ENCODE measurements at places on chromosomes 1 and 21. TPM values are rescaled to one million over a fixed set of nuclear protein-coding genes. Genes with fewer than 3 reads are reported as not detected.

DNA sequence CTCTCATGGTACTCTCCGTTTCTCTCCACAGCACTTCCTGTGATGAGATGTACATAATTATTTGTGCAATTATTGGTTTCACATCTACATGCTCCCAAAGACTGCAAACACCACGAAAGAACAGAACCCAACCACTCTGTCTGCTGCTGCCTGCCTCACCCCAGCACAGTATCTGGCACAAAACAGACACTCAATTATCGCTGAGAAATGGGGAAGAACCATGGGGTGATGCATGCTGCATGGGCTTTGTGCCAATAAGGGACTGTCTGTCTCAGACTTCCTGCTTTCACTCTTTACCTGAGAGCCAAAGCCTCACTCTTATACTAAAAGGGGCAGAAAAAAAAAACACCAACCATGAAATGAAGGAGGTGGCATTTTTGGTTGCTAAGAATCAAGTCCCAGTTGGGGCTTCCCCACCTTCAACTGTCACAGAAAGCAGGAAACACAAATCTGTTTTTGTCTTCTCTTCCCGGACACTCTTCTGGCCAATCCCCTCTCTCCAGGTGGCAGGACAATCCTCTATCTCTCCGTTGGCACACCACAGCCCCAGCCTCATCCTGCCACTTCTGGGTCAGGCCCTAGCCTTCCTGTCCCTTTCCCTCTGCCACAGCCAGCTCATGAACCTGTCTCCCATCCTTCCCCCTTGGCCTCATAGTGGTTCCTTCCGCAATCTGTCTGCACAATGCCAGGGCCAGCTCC, 82.0 kb downstream of the TGFBR3 start:
- DNase-seq, result peak; percentile 87

GRCh38 chr1:207064561-207064960, 11.5 kb downstream of the PFKFB2 start:
- DNase-seq, result no peak

DNA sequence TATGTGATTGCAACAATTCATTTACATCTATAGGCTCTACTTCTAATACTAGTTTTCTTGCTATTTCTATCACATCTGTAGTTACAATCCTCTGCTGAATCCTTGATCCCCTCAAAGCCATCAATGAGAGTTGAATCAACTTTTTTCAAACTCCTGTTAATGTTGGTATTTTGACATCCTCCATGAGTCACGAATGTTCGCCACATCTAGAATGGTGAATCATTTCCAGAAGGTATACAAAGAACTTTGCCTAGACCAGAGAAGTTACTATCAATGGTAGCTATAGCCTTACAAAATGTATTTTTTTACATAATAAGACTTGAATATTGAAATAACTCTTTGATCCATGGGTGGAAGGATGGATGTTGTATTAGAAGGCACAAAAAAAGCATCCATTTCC, 110.0 kb downstream of the AMY1C start:
- DNase-seq, result no peak

- DNase-seq, result no peak
Measured at GRCh38 chr21:35921471-35921870, 138.9 kb downstream of the SETD4 start.

- DNase-seq, result peak; percentile 87
Measured at GRCh38 chr1:209860293-209860881, 32.6 kb downstream of the UTP25 start.

- no peak for DNase-seq
Measured at GRCh38 chr1:5725406-5725805, 266.8 kb downstream of the NPHP4 start.

DNA sequence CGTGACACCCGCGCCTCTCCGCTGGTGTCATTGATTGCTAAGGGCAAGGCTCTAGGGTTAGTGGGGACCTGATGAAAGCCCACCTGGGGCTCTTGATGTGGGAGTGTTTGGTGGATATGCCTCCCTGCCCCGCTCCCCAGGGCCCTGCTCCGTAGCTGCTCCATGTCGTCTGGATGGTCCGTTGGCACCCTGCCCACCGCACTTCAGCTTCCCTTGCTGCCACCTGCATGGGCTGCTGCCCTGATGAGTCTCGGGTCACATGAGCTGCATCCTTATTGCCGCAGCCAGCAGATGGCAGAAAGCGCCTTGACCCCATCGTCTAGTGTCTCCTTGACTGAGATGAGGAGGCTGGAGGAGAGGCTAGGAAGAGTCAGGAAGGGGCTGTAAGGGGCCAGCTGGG, 439.4 kb downstream of the CAMTA1 start:
- no peak for DNase-seq

DNA sequence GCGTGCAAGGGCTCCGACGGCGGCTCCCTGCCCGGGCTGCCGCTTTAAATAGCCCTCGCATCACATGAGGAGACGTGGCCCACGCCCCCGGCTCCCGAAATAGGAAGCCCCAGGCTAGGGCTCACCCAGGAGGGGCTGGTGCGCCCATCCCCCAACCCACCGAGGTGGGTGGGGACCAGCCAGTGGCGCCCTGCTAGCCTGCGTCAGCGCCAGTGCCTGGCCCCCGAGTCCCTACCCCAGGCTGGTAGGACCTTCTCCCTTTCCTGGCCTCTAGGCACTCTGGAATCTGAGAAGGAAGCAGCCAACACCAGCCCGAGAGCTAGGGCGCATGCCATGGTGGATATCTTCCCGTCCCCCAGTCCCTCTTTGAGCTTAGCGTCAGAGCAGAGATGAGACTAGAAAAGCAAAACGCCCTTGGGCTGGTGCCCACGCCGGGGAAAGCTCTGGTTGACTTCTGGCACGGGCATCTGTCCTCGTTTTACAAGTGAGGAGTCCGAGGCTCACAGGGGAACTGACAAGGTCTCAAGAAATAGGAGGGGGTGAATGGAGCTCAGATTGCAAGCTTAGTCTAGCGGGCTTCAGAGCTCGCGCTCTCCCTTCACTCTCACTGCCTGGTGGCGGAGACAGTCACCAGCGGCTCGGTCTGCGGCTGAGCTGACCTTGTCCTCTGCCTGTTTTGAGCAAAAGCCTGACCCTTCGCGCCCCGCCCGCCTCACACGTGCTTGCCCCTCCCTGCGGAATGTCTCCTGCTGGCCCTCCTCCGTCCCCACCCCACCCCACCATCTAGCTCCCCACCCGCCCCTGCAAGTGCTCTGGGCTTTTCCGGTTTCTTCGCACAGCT, at the start of gene FABP3:
FABP3 (minus strand) TSS at position 21 of the 841 bp plus-strand sequence. CDS start 62 bp downstream, outside the sequence.
- peak; percentile 55 for DNase-seq

- DNase-seq, result no peak
Measured at GRCh38 chr1:51671527-51672325, 54.8 kb downstream of the OSBPL9 start.

DNA sequence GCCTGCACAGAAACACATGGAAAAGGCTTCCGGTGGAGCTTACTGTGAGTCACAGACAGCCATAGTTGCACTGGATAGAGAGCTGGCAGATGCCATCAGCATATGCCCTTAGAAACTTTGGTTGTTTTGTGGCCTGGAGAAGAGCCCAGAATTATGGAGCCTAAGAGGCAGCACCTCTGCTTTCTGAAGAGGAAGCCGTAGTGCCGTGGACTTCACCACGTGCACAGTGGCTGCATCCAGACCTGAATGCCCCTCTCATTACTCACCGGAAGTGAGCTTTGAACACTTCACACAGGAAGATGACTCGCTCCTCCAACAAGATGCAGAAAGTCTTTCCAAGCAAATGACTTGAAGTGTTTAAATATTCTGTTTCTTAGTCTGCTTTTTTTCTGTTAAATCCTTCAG, 28.4 kb downstream of the JUN start:
- DNase-seq, result peak; percentile 83

GRCh38 chr1:226658546-226659125, 80.4 kb downstream of the ITPKB start:
- DNase-seq, result no peak

DNA sequence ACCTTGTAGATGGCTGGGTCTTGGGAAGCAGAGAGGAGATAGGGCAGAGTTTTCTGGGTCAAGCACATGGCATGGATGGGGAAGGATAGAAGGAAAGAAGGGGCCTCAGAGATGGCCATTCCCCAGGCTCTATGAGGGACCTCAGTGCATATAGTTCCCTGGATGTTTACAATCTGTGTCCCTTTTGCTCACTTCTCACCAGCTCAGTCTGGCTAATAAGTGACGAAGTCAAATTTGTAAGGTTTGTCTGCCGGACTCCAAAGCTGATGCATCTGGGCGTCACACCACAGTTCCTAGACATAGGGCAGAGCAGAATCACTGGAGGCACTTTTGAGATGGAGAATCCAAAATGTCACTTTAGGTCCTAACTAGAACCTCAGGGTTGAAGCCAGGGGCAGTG, 416.4 kb upstream of the PROX1 start:
- DNase-seq, result no peak

GRCh38 chr1:168454211-168454815, 89.5 kb downstream of the XCL2 start:
- no peak for DNase-seq

CELA3A gene
- not detected for total RNA-seq

WNT9A gene
- total RNA-seq, result not detected

CAPZB gene
- total RNA-seq, result 335 TPM

TMCC2 gene
- 6.6 TPM for total RNA-seq

TTLL7 gene
- total RNA-seq, result 1.4 TPM

FHAD1 gene
- 0.16 TPM for total RNA-seq

ZBTB8A gene
- 0.16 TPM for total RNA-seq

PTGFR gene
- total RNA-seq, result not detected

Data from activated CD8-positive, alpha-beta T cell treated with anti-CD3 and anti-CD28 coated beads for 36 hours (primary cell).